Mucosa of descending colon (tissue), 3 donors: ENCODE measurements at places on chromosomes 16 and 17. TPM values are rescaled to one million over a fixed set of nuclear protein-coding genes. Genes with fewer than 3 reads are reported as not detected.

Gene CLDN9
- 0.61 TPM for total RNA-seq

Gene NPIPA3
- total RNA-seq = 3.4 TPM

Gene SLC5A11
- 2.4 TPM for total RNA-seq

Gene CDK5R1
- 2.1 TPM for total RNA-seq

Gene DCTN5
- 57.3 TPM for total RNA-seq

Gene ASPHD1
- total RNA-seq = 1.6 TPM

Gene NUPR1
- total RNA-seq = 145 TPM

DNA sequence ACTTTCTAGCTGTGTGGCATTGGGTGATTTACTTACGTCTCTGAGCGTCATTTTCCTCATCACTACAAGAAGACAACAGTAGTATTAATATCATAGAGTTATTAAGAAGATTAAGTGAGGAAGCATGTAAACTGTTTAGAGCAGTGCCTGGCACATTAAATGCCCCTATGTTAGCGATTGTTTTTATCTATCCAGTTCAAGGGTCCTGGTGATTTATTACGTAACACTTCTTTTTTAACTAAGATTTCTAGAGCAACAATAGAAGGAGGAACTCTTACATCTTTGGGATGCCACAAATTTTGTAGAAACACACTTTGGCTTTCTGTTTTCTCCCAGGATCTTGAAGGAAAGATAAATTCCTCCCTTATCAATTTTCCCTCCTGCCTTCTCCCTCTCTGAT is 3.3 kb upstream of the GAS7 start:
- DNase-seq = no peak

DNA sequence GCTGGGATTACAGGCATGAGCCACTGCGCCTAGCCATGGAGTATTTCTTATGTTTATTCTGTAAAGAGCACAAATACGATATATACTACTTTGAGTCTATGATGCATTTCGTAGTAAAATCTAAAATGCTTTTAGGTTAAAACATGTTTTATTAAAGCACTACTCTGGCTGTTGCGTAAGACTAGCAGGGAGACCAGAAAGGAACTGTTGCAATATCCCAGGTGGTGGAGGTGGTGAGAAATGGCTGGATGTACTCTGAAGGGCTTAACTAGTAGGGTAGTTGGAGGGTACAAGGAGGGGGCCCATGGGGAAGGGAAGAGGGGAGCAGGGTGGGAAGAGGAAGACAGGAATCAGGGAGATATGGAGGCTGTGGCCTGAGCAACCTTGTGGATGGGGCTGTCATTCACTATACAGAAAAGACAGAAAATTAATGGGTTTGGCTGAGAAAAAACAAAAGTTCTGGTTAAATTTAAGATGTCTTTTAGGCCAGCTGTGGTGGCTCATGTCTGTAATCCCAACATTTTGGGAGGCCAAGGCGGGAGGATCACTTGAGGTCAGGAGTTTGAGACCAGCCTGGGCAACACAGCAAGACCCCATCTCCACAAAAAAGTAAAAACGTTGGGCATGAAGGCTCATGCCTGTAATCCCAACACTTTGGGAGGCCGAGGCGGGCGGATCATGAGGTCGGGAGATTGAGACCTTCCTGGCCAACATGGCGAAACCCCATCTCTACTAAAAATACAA is 35.8 kb downstream of the ST3GAL2 start:
- DNase-seq = no peak

DNA sequence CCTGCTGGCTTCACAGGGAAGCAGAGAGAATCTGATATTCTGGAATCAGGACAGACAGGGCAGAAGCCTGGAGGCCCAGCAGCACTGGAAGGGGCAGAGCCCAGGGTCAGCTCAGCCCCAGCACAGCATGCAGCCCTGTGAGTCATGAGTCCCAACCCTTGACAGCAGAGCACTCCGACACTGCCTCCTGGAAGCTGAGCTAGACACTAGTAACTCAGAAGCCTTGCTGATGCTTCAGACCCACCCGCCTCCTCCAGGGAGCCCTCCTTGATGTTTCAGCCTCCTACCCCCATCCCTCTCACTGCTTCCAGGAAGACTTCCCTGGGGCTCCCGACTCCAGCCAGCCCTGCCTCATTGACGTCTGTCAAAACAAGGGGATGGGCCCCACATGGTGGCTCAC is 6.9 kb downstream of the CAMKK1 start:
- DNase-seq = no peak

GRCh38 chr16:88455610-88456355 is 2.7 kb downstream of the ZFPM1 start:
- DNase-seq = peak; percentile 61

- DNase-seq = peak; percentile 68
Measured at GRCh38 chr16:17397499-17397891, 73.3 kb downstream of the XYLT1 start.

- peak; percentile 87 for DNase-seq
Measured at GRCh38 chr16:15055141-15056053, 477 bp downstream of the NTAN1 start.

DNA sequence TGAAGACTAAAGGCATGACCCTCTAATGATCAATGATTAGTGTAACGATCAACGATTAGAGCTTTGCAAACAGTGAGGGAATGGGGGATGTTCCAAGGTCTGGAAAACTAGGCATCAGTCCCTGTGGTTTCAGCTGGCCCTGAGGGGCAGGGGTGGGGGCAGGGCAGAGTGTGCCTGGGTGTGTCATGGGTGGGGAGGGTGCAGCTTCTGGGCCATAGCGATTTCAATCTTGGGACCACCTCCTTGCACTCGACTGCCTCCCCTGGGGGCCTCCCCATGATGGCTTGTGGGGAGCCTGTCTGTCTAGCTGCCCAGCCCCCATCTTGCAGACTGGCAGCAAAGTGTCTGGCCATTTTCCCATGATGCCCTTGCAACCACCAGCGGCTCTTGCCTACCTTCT is 8.4 kb downstream of the TAC4 start:
- DNase-seq = no peak

DNA sequence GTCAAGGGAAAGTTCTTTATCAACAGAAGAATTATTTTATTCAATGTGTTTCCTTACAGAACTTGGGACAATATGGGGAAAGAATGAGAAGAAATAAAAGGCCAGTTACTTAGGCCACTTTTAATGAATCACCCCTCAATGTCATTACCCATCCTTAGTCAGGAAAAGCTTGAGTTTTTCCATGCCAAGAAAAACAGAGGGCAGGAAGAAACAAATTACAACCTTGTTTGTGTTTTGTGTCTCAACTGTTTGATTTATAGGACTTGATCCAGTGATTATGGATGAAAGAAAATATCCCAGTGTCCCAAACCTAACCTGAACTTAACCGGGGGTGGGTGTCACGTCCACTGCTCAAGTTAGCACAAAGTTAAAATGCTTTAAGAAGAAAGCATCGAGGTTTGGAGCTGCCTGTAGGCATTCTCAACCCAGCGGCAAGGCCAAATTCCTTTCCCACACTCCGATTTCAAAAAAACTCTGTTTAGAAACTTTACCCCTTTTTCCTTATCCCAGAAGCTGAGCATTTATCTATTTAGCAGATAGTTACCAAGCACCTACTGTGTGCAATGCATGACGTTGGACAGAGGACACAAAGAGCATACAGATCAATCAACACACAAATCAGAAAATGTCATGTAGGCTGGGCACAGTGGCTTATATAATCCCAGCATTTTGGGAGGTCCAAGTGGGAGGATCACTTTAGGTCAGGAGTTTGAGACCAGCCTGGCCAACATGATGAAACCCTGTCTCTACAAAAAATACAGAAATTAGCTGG is 14.0 kb upstream of the CYB5B start:
- no peak for DNase-seq

GRCh38 chr17:1627182-1627981 is 1.3 kb downstream of the SLC43A2 start:
- DNase-seq = no peak

GRCh38 chr16:370979-371514 is 709 bp upstream of the MRPL28 start:
- DNase-seq = peak; percentile 60
